ENCODE measurements at places on chromosomes 5 and 9. TPM values are rescaled to one million over a fixed set of nuclear protein-coding genes. Genes with fewer than 3 reads are reported as not detected.

The FAM240B gene
- total RNA-seq = not detected

The CARD6 gene
- total RNA-seq = 24.1 TPM

The C5orf58 gene
- not detected for total RNA-seq

The CYLC2 gene
- not detected for total RNA-seq

The STPG3 gene
- not detected for total RNA-seq

The SPATA9 gene
- total RNA-seq = not detected

The ANXA2R gene
- total RNA-seq = 4.8 TPM

The PITX1 gene
- total RNA-seq = not detected

The DBH gene
- total RNA-seq = not detected

The PCDHGA4 gene
- 3.9 TPM for total RNA-seq

- no peak for DNase-seq
Measured at GRCh38 chr9:75911390-75911789, 20.9 kb downstream of the PCSK5 start.

- DNase-seq = peak; percentile 74
Measured at GRCh38 chr5:122078116-122079110, at the start of gene LOX. LOX (minus strand) TSS chr5:122078259; CDS start chr5:122077985, 274 bp downstream.

DNA sequence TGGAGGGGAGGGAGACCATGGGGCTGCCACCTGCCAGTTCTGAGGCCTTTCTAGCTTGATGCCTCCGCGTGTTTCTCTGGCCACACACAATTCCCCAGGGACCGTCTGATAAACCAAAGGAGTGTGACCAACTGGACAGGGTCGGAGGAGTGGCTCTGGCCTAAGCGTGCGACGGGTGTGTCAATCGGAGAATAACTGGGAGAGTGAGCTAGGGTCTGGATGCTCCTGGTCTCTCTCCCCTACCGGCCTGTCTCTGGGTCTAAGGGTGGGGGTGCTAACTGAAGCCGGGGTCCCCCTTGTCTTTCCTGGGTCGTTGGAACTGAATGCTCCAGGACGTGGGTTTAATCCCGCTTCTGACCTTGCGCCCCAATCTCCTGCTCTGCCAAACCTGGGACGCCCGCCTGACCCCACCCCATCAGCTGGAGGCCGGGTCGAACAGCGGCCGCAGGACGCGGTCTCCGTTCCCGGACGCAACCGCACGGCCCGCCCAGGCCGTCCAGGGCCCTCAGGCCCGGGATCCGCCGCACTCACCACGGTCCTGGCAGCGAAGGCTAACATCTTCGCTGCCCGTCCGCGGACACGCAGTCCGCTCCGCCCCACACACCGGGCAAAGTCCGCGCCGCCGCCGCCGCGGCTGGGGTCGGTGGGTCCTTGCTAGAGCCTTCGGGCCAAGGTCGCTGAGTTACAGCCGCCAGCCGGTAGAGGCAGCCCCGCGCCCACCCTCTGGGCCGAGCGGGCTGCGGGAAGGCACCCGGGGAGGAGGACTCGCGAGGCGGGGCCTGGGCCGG is 447 bp downstream of the CRAT start:
- DNase-seq = no peak

DNA sequence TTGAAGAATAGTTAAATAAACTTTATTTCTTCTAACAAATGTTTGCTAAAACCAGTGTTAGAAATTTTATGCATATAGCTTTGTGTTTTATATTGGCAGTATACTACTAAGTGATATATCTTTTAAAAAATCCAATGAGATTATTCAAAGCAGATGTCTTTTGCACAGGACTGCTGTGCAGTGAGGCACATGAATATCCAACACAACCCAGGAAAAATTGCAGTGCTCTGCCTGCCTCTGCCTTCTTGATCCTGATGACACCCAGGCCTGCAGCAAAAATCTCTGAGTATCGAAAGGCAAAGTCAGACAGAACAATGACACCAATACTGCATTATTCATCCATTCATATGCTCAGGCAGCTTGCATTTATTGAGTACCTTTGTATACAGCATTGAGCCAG is 1076.5 kb upstream of the ARRDC3 start:
- no peak for DNase-seq

- no peak for DNase-seq
Measured at GRCh38 chr5:35199886-35200285, 30.4 kb downstream of the PRLR start.

GRCh38 chr5:132838516-132839282 is 8.3 kb upstream of the SHROOM1 start:
- DNase-seq = no peak

- DNase-seq = no peak
Measured at GRCh38 chr5:114391321-114391720, 29.5 kb downstream of the KCNN2 start.

DNA sequence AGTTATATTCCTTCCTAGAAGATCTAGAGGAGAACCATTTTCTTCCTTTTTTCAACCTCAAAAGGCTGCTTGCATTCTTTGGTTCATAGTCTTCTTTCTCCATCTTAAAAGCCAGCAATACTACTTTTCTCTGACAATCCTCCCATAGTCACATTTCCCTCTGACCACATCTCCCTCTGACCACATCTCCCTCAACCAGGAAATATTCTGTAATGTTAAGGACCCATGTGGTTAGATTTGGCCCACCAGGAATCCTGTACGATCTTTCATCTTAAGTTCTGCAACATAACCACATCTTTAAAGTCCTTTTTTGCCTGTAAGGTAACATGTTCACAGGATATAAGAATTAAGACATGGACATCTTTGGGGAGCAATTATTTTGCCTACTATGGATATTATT is 179.4 kb upstream of the SPEF2 start:
- DNase-seq = no peak

GRCh38 chr9:74645007-74645639 is 148.0 kb downstream of the RORB start:
- DNase-seq = no peak

GRCh38 chr5:107869438-107870115 is 198.8 kb upstream of the EFNA5 start:
- no peak for DNase-seq

- no peak for DNase-seq
Measured at GRCh38 chr5:60809891-60810425, 34.1 kb downstream of the ELOVL7 start.

DNA sequence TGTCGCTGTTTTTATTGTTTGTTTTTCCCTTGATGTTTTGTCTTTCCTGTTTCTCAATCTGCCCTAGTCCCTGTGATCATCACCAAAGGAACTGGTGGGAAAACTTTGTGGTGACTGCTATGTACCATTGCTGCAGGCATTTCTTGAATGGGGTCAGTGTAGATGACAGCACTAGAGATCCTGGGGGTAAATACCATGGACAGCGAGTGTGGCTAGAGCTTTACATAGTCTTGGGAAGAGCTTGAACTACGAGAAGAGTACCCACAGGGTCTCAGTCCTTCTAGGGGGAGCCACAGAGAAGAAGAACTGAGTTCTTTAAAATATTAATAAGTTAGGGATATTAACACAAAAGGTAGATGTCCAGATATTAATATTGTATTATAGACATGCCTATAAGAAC is 138.8 kb downstream of the PAM start:
- DNase-seq = no peak

DNA sequence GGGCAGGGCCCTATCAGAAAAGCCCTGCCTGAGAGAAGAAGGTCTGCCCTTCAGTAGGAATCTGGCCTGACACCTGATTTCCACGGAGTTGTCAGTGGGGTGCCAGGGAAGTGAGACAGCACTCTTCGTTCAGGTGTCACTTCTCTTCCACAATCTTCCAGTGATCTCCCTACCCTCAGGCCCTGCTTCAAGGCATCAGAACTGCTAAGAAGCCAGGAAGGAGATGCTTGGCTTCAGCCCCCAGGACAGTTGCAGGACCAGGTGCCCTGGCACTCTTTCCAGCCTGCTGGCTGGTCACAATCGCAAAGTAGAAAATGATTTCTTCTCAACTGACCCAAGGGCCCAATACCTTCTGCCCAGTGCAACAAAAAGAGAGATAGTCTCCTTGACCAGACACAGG is 50.3 kb downstream of the SPOCK1 start:
- DNase-seq = no peak

DNA sequence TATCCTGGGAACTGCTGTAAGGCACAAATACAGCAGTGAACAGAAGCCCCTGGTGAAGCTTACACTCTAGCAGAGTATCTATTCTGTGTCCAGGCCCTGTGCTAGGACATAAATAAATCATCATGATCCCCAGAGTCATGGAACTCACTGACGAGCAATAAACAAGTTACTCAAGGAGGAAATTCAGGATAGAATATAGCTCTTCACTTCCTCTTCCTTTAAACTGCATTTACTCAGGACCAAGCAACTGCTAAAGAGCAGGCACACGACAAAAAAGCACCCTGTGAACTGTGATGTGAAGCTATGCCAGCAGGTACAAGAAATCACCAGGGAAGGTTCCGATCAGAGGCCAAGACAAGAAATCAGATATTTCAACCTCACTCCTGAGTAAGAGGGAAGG is 47.8 kb upstream of the NR5A1 start:
- no peak for DNase-seq

DNA sequence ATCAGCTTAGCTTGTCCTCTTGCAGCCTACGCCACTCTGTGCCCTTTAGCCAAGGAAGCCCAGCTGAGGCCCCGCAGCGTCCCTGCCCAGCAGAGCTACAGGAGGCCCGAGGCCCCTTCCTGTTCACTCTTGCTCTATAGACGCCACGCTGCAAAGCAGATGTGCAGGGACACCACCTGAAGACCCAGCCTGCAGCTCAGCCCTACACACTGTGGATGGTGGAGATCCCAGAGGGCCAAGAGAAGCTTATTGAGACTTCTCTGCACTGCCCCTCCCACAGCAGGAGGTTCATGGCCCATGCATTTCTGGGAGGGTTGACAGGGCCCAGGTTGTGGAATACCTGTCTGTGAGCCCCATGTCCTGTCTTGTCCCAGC is 33.6 kb downstream of the IRF1 start:
- DNase-seq = no peak

GRCh38 chr5:14557791-14558415 is 23.7 kb upstream of the OTULINL start:
- no peak for DNase-seq
